ENCODE measurements at places on chromosomes 6 and 20. TPM values are rescaled to one million over a fixed set of nuclear protein-coding genes. Genes with fewer than 3 reads are reported as not detected.

The SEL1L2 gene
- not detected for polyA plus RNA-seq

The EYS gene
- 0.51 TPM for polyA plus RNA-seq

GRCh38 chr20:4459081-4459480 is 262.6 kb upstream of the PRND start:
- DNase-seq: no peak

DNA sequence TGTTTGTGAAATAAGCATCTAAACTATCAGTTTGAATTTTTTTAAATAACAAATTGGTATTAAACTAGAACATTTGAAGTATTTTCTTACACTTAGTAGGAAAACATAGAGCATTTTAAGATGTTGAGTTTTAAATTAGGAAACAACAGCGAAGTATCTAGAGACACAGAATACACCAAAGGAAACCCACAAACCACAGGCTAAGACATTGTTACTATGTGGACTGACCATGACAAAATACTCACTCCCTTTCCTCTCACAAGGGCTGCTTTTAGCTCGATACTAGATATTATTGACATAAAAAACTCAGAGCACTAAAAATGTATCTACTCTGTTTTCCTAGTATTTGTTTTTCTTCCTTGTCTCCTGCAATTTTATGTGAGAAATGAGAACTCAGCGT is 266.0 kb upstream of the CITED2 start:
- DNase-seq: no peak

DNA sequence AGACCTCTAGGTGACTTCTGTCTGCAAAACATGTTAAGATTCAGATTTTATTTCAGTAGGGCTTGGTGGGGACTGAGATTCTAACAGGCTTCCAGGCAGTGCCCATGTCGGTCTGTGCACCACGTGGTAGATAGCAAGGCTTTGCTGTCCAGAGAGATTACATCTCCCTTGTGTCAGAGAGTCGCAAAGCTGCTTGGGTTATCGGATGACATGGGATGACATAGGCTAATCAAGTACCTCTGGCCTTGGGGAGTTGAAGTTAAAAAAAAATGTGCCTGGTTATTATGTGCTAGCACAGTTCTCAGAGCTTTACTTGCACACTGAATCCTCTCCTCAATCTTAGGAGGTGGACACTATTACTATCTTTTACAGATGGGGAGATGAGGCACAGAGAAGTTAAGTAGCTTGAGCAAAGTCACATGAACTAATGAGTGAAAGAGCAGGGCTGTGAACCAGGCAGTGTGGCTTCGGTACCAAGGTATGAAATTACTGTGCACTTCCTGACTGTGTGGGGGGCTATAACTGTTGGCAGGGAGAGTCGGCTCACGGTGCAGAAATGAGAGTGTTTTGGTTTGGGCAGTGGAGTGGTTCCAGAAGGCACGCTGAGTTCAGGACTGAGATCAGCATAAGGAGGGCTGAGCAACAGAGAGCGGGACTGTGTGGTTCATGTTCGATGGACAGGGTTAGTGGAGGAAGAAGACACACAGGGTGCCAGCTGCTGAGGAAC is 41.1 kb downstream of the FARS2 start:
- DNase-seq: no peak

The BPIFB2 gene
- not detected for polyA plus RNA-seq

- no peak for DNase-seq
Measured at GRCh38 chr6:104472021-104472901, 387.5 kb downstream of the HACE1 start.

- DNase-seq: no peak
Measured at GRCh38 chr6:119447921-119448320, 98.4 kb upstream of the MAN1A1 start.

GRCh38 chr6:91299544-91300491 is 712.9 kb upstream of the MAP3K7 start:
- DNase-seq: no peak

DNA sequence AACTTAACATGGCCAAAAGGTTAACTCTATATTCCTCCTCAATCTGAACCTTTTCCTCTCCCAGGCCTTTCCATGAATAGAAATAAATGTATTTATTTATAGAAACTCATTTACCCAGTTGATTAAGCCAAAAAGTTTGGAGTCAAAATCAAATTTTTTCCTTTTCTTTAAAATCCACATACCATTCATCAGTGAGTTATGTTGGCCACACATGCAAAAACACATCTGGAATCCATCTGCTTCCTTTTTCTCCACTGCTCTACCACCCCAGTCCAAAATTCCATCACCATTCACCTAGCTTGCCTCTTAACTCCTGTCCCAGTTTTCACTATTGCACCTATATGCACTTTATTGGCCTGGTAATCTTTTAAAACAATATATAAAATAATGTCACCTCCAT is 62.4 kb upstream of the TMEM200A start:
- DNase-seq: no peak

The GPR6 gene
- polyA plus RNA-seq: not detected

The NCOA6 gene
- 54.3 TPM for polyA plus RNA-seq

DNA sequence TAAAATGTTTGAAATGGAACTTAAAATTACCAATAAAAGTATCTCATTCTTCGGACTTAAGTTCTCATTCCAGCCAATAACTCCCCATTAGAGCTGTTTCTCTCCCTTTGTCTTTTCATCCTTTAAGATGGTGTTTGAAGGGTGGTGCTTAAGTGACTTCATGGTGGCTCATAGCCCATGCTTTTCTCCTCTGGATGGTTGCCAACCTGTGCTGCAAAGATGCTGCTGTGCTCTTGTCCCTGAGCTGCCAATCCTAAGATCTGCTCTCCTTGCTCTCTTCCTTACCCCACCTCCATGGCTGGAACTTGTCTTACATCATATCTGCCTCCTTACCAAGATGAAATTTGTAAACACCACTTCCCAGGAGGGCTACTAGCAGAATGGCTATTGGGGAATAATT is 31.6 kb upstream of the PNRC1 start:
- no peak for DNase-seq

GRCh38 chr6:125682939-125683338 is 66.5 kb upstream of the HEY2 start:
- DNase-seq: no peak

DNA sequence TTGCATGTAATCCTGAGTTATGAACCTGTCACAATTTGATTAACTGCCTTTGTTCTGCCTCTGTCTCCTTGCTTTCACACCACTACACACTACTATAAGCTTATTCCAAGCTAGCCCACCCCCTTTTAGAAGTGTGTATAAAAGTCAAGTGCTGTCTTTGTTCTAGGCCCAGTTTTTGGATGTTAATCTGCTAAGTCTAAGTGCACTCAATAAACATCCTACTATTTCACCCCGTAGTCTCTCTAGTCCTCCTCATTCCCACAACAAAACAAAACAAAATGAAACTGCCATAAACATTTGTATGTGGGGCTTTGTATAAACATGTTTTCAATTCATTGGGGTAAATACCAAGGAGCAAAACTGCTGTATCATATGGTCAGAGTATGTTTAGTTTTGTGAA is 16.1 kb upstream of the SPACA1 start:
- no peak for DNase-seq

The STXBP5 gene
- 14.6 TPM for polyA plus RNA-seq

- DNase-seq: no peak
Measured at GRCh38 chr6:126531286-126531685, 191.4 kb downstream of the CENPW start.

DNA sequence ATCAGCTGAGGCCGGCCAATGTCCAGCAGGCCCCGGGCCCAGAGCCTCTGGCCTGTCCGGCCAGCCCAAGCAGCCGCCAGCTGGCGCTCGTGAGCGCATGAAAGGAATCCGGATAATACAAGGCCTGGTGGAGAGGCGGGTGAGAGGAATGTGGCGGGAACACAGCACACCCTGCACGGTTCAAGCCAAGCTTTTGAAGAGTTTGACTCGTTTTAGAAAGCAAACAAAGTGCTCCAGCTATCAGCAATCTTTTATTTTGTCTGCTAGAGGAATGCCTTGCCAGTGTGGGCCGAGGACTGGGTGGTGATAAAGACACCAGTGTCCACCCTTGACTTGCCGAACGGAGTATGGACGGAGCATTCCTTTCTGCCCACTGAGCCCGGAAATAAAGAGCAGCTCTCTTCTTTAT is 9.3 kb upstream of the NEDD9 start:
- DNase-seq: no peak

- no peak for DNase-seq
Measured at GRCh38 chr6:43977404-43978111, 149.7 kb downstream of the MRPL14 start.

- no peak for DNase-seq
Measured at GRCh38 chr6:22521035-22521434, 48.3 kb upstream of the HDGFL1 start.

The PLCB4 gene
- polyA plus RNA-seq: 15.7 TPM

DNA sequence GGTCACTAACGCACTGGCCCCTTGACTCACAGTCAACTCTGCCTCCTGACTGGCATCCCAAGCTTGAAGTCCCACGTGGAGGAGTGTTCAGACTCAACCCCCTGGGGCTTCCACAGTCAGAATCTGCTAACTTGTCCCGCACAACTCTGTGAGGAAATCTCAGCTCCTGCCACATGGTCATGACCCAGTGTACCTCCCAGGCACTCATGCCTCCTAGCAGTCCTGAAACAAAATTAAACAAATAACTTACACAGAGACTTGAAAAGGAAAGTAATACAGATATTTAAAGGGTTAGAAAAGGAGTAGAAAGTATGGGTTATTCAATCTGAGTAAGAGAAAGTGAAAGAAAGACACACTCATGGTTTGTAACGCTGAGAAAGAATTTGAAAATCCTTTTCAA is 134.9 kb downstream of the GMDS start:
- DNase-seq: no peak

GRCh38 chr6:30520522-30520921 is 31.2 kb downstream of the HLA-E start:
- no peak for DNase-seq

GRCh38 chr20:37630166-37630565 is 63.7 kb upstream of the CTNNBL1 start:
- no peak for DNase-seq

DNA sequence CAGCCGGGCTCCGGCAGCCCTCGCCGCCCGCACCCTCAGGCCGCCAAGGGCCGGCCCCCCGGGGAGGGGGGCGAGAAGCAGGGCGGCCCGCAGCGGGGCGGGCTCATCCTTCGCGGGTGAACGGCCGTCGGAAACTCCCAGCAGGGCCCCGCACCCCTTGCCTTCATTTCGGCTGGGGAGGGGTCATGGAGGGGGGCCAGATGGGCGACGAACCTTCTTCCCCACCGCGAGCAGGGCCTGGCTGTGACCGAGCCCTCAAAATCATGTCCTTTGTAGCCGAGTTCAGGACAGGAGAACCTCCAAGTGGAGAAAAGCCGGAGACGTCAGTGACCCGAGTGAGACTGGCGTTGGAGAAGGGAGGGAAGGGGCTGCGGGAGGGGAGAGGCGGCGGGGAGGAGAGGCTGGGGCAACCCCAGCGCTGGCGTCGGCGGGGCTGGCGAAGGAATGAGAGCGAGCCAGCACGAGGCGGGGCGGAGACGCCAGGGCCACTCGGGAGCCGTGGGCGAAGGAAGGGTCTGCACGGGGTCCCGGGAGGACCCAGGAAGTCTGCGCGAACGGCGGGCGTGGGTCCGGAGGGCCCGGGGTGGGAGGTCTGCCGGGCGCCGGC is 571 bp upstream of the FOXC1 start:
- no peak for DNase-seq

The SLC26A8 gene
- polyA plus RNA-seq: 0.67 TPM

The NRSN1 gene
- polyA plus RNA-seq: 0.36 TPM

The ZSCAN26 gene
- polyA plus RNA-seq: 32.8 TPM

DNA sequence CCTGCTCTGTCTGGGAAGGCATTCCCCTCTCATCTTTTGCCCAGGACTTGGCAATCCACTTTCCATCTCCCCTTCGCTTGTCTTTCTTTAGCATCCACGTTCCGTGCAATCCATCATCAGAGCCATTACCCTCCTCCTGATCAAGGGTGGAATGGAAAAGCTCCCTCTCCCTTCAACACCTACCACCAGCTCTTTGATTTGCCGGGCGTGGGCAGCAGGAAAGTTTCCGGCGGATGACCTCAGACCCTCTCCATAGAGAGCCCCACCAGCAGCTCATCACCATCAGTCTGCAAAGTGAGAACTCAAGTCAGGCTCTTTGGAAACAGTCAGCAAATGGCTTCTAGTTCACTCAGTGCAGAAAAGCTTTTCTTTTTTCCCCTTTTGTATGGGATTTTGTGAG is 76.2 kb downstream of the TSHZ2 start:
- no peak for DNase-seq

The RNF182 gene
- 3.2 TPM for polyA plus RNA-seq

The C20orf96 gene
- 37.0 TPM for polyA plus RNA-seq
